ENCODE measurements at places on chromosomes 1 and 21.

- no peak for DNase-seq
These were observed 51.7 kb upstream of the ACADM start for GRCh38 chr1:75672528-75673393.

GRCh38 chr1:58570094-58570493 lies 7.0 kb downstream of the TACSTD2 start:
- DNase-seq: no peak

DNA sequence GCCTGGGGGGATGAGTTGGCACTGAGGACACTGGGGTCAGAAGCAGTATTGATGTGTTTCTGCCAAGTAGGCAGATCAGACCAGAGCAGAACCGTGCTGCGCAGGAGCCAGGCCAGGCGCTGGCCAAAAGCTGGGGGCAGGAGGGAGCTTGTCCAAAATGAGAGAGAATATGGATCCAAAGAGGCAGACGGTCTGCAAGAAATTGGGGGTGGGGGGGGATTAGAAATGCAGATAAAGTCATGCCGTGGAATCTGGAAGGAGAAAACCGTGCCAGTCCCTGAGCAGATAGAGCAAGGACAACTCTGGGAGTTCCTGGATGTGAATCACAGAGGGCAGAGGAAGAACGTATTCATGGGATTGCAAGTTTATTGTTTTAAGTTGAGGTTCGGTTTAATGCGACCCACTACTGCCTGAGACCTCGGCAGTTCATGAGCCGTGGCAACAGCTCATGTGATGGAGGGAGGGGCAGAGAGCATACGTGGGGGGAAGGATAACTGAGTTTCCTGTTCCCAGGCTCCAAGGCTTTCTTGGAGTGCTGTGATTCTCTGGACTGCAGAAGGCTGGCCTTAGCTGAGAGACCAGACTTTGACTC lies 224.0 kb downstream of the FGGY start:
- DNase-seq: no peak

DNA sequence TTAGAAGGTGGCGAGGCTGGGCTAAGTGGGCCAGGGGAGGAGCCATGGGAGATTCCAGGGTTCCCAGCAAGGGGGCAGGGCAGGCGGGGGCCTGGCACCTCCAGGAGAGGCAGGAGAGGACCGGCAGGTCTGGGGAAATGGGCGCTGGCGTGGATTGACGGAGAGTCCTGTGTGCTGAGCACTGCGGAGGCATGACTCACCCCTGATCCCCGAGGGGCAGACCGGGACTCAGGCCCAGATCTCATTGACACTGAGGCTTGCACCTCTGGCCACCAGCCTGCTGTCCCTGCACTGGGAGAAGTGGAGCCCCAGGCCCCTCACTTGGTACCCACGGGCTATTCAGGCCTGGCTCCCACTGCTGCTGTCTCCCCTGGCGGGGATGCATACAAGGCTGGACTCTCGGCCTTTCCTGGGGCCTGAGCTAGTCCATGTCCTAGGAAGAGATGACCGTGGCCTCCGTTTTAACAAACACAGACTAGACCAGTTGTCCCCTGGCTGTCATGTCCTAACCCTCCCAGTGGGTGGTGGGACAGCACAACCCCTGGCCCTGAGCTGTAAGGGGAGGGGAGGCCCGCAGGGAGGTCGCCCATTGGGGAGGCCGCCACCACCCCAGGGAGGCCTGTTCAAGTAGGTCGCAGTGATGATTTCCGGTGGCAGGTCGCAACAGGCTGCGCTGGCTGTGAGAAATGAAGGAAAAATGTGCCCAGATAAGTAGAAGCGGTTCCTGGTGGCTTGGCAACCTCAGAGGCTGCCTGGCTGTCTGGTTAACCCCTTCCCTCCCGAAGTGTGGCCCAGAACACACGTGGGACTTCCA lies 39.7 kb downstream of the RIPK4 start:
- no peak for DNase-seq

DNA sequence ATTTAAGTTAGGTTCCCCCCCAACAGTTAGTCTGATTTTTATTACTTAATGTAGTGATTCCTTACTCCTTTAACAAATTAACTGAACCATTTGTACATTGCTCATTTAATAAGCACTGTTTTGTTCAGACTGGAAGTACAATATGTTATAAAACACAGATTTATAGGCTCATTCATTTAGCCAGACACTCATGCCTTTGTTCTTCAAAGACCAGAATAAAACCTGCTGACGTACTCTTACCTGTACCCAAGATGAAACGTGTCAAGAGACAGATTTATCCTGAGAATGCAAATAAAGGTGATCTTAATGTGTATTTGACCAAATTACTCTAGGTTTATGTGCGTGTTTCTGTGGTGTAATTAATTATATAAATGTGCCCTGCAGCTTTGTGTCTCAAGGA lies 92.8 kb downstream of the INTS7 start:
- DNase-seq: no peak

GRCh38 chr1:184390889-184391288 lies 4.1 kb downstream of the C1orf21 start:
- DNase-seq: no peak

DNA sequence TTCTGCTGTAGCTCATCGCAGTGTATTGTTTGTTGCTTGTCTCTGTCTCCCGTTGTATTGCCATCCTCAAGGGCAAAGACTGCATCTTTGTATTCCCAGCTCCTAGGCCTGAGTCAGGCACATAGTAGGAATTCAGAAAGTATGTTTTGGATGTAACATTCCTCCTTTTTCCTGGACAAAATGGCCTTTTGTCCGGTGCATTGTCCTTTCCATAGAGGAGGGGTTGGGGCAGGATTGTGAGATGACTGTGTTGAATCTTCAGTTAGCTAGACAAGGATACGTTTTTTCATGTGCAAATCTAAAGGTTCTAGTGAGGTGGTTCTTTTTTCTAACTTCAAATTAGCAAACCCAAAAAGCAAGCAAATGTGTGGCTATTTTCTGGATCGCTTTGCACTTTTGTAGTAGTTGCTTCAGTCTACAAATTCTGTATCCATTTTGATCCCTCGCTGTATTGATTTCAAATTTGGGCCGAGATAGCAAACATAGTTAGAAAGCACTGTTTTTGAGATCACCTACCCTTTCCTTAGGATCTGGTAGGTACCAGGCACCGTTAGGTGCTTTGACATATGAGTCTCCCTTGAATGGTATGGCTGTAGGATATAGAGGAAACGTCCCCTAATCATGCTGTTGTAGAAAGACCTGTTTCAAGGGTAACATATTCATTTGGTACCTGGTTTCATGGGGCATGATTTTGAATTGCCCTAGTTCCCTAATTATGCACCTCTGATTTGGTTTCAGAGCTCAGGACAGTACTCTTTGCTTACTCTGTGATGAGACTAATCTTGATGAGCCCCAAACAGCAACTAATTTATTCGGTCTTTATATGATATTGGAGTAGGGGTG lies 1.2 kb downstream of the PPP1R8 start:
- DNase-seq: no peak
